Stimulated activated CD8-positive, alpha-beta memory T cell treated with anti-CD3 and anti-CD28 coated beads, Interleukin-2, amount 100 ng/mL, for 1 hour (primary cell): ENCODE measurements at places on chromosomes 16 and 17.

- no peak for DNase-seq
Measured at GRCh38 chr16:87806261-87806640, 40.5 kb upstream of the KLHDC4 start.

GRCh38 chr16:1708083-1708767 lies 2.2 kb downstream of the MAPK8IP3 start:
- no peak for DNase-seq

- DNase-seq, result no peak
Measured at GRCh38 chr17:74088285-74088933, 115.1 kb upstream of the RPL38 start.

- DNase-seq, result no peak
Measured at GRCh38 chr17:79476074-79476652, 134.7 kb downstream of the RBFOX3 start.

GRCh38 chr16:48140821-48141220 lies 15.0 kb downstream of the ABCC12 start:
- DNase-seq, result no peak

- no peak for DNase-seq
Measured at GRCh38 chr16:77683397-77684180, 38.7 kb upstream of the NUDT7 start.

GRCh38 chr17:58364270-58364942 lies 12.4 kb upstream of the SUPT4H1 start:
- no peak for DNase-seq

DNA sequence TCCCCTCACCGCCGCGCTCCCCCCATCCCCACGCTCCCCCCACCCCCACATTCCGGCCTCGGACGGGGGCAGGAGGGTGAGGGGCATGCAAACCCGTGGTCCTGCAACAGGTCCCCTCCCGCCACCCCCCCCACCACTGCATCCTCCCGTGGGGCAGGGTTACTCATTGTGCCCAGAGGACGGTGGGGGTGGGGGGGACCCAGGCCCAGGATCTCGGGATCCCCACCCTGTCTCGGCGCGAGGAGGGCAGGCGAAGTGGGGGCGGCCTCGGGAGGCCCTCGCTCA lies 8.5 kb downstream of the SLC22A31 start:
- DNase-seq, result no peak

GRCh38 chr16:31569360-31569717 lies 41.6 kb downstream of the AHSP start:
- DNase-seq, result no peak

DNA sequence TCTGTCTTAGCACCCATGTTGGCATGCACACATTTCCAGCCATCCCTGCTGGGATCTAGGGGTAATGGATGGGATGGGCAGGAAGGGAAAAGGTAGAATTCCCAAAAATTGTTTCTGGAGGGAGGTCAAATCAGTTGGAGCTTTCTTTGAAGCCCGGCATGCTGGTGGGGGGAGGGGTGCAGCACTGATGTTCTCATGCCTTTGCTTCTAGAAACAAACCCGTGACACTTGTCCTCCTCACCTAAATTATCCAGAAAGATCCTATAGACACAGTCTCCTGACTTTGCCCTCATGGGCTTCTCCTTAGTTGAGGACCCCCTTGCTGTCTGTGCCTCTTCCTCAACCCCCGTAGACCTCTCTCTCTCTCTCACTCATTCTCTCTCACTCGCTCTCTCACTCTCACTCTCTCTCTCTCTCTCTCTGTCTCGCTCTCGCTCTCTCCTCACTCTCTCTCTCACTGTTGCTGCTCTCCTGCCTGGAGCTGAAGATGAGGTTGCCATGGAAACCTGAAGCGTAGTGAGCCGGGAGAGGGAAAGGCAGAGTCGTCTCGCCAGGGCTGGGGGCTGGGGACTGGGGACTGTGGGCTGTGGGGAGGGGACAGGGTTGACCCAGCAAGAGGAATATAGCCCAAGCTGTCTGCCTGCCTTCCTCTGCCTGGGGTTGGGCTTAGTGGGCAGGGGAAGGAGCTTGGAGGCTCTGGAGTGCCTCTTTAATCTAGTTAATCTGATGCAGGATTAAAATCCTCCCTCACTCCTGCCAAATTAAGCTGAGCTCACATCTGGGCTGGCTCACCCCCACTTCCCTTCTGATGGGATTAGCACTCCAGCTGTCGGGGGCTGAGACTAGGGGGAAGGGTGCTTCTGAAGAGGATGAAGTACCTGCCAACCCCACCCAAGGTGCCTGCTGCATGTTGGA lies 16.1 kb downstream of the LASP1 start:
- DNase-seq, result no peak
